ENCODE measurements at places on chromosomes 4 and X. TPM values are rescaled to one million over a fixed set of nuclear protein-coding genes. Genes with fewer than 3 reads are reported as not detected.

The PNCK gene
- 2.8 TPM for total RNA-seq

The SH2D1A gene
- total RNA-seq: not detected

The CLGN gene
- 26.8 TPM for total RNA-seq

DNA sequence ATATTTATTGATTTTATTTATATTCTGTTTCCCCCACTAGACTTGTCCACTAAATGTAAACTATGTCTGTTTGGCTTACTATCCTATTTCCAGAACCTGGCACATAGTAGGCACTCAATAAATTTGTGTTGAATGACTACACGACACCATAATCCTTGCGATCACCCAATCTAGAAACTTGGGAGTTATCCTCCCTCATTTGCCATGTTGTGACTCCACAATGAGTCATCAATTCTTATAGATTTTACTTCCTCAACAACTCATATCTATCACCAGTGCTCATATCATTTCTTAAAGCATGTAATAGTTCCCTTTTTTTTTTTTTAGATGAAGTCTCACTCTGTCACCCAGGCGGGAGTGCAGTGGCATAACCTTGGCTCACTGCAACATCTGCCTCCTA is 39.9 kb upstream of the VAMP7 start:
- H3K27ac ChIP-seq: no peak overlapping the region
- no peaks in the 10 kb centered on the region for H3K27me3 ChIP-seq
- no peak for DNase-seq
- no peaks in the 10 kb centered on the region for H3K4me1 ChIP-seq
- no peak overlapping the region for H3K4me3 ChIP-seq
- no peaks in the 10 kb centered on the region for H3K36me3 ChIP-seq

GRCh38 chrX:115713460-115713859 is 152.5 kb downstream of the PLS3 start:
- no peak overlapping the region for H3K27ac ChIP-seq
- H3K36me3 ChIP-seq: no peaks in the 10 kb centered on the region
- DNase-seq: no peak
- no peak overlapping the region for H3K4me3 ChIP-seq
- no peaks in the 10 kb centered on the region for H3K27me3 ChIP-seq

Data from hepatocyte (in vitro differentiated cells).